CD4-positive, alpha-beta T cell treated with Interferon alpha-2 for 1 hour (primary cell): ENCODE measurements at places on chromosomes 7 and 10.
A peak's percentile ranks its signal among the peaks of the same experiment; 100 is the strongest.

DNA sequence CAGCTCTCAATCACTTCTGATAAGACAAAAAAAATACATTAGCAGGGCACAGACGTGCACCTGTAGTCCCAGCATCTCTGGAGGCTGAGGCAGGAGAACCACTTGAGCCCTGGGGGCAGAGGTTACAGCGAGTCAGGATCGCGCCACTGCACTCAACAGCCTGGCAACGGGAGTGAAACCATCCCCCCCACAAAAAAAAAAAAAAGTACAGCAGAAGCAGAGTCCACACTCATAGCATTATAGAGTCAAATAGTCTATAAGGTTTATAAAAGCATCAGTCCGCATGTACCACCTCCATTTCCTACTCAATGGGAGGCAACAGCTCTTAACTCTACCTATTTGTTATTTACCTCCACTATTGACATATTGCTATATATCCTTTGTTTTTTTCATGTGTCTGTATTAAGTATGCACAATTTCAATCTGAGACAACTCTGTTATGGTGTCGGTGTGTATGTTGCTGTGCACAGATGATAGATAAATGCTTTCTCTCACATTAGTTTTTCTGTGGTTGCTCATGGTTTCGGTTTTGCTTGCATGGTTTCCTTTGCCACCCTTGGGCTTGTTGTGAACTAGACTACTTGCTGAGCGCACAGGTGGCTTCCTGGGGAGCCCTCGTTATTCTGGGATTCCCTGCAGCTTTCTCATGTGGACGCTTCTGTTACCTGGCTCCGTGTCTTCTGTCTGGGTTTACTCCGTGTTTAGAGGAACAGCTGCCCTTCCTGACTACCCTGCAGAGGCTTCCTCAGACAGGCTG, 40.4 kb downstream of the PROSER2 start:
- peak; percentile 57 for DNase-seq

GRCh38 chr7:82841828-82842227, 320.9 kb downstream of the PCLO start:
- DNase-seq: no peak

DNA sequence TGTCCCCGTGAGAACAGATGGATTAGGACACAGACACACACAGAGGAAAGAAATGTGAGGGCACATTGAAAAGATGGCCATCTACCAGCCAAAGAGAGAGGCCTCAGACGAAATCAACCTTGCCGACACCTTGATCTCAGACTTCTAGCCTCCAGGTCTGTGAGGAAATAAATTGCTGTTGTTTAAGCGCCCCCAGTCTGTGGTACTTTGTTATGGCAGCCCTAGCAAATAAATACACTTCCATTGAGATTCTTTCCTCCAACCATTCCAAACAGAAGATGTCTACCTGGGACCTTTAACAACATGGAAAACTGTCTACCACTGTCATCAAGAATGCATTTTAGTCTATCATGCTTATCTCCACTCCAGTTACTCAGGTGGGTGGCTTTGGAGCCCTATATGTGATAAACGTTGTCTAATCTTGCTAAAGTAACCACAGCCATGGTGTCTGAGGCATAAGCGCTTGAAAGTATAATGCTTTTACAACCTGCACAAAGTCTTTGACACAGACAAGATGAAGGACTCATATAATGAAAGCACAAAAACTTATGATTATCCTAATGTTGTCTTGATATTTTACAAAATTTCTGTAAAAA, 244.3 kb downstream of the MTERF1 start:
- DNase-seq: no peak

- DNase-seq: no peak
These were observed 33.5 kb downstream of the FIGNL1 start for GRCh38 chr7:50416527-50417182.

- DNase-seq: no peak
These were observed 45.1 kb upstream of the LYZL1 start for GRCh38 chr10:29243750-29244149.

GRCh38 chr7:132275416-132276233, 300.6 kb downstream of the PLXNA4 start:
- DNase-seq: no peak

- DNase-seq: no peak
These were observed 53.2 kb downstream of the ABI1 start for GRCh38 chr10:26807532-26807931.

GRCh38 chr10:80408242-80409101, at the start of gene PRXL2A:
Gene PRXL2A, plus strand, starts transcription at chr10:80408551. Its CDS starts 11,917 bp downstream, at chr10:80420468.
- peak; percentile 75 for DNase-seq

- no peak for DNase-seq
These were observed 38.4 kb downstream of the DIP2C start for GRCh38 chr10:650886-651615.

DNA sequence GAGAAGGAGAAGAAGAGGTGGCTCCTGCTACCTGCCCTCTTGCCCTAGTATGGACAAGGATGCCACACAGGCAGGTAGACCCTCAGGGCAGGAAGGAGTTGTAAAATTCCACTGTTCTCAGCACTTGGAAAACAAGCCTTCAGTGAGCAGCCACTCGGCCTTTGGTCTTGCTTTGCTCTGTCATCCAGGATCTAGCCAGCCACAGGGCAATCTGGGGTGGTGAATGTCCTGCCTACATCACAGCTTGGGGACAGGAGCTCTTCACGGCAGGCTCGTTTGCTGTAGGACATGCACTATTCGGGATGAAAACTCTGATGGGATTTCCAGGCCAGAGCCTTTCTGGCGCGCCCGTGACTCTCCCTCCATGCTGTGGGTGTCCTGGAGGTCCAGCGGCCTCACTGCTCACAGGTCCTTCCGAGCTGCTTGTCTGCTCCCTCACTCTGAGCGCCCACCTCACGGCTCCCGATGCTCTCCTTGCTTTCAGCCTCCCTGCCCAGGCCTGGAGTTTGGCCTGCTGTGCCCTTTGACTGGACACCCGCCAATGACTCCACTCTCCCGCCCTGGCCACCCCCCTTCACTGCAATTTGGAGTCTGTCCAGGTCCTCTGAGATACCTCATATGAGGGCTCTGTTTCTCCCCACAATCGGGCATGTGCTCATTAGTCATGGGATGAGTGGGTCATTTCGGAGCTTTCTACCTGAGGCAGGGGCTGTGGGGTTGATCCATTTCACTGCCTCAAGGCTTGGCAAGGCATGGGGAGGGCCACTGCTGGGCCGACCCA, 227.2 kb upstream of the GRB10 start:
- no peak for DNase-seq

DNA sequence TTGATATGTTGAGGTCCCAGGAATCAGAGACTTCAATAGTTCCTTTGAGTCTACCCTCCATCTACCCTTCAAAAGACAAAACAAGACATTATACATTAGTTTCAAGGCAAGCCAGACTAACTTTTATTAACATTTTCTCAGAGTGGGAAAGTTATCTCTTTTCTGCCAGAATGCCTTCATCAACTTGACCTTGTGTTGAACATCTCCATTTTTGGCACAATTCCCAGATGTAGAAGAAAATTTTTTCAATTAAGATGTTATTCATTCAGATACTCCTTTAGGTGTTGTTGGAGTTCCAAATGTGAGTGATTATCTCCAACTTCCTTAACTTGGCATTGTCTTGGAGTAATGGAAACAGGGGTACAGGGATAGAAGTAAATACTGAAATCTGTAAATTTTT, 59.1 kb downstream of the NRF1 start:
- DNase-seq: no peak

DNA sequence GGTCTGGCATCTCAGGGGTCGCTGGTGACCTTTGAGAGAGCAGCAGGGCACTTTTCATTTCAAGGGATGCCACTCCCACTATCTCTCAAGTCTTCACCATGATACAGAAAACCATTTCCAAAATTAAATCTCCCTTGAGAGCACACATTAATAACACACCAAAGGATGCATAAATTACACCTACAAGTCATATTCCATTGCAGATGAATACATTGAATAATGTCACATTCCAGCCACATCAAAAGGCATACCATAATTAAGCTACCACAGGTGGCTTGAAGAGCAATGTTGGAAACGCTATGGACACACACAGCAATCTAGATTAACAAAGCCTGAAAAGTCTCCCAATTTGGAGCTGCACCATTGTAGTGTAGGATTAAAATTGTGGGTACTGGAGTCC, 353.3 kb upstream of the ZMIZ1 start:
- DNase-seq: no peak

- DNase-seq: no peak
These were observed 1.1 kb upstream of the RABGEF1 start for GRCh38 chr7:66739477-66739876.

DNA sequence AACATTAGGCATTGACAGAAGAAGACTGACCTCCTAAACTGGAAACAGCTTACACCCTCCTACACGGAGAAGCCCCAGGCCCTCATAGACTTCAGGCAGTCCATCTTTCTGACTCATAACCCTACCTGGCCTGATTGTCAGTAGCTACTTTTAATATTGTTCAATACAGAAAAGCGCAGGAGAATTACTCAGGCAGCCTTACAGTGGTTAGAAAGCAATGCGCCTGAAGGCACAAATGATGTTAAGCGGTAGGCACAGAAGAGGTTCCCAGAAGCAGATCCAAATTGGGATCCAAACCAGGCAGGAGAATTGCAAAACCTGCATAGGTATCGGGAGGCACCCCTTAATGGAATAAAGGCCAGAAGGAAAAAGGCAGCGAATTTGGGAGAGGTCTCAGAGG, 5.4 kb upstream of the CYREN start:
- DNase-seq: no peak

DNA sequence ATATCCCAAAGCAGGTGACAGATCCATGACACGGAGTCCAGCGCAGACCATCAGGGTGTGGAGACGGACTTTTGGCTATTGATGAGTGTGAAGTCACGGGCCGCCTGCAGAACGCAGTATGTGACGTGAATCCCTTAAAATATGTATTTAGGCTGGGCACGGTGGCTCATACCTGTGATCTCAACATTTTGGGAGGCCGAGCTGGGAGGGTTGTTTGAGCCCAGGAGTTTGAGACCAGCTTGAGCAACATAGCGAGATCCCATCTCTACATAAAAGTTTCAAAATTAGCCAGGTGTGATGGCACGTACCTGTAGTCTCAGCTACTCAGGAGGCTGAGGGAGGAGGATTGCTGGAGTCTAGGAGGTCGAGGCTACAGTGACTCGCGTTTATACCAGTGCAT, 1.9 kb upstream of the AMZ1 start:
- no peak for DNase-seq

GRCh38 chr7:154167807-154168206, 115.6 kb downstream of the DPP6 start:
- DNase-seq: no peak

- DNase-seq: no peak
These were observed 93.8 kb downstream of the PARD3 start for GRCh38 chr10:34721208-34721840.
